ENCODE measurements at places on chromosomes 2 and 18.

- no peak for DNase-seq
These were observed 441.8 kb downstream of the SETBP1 start for GRCh38 chr18:45122506-45122905.

DNA sequence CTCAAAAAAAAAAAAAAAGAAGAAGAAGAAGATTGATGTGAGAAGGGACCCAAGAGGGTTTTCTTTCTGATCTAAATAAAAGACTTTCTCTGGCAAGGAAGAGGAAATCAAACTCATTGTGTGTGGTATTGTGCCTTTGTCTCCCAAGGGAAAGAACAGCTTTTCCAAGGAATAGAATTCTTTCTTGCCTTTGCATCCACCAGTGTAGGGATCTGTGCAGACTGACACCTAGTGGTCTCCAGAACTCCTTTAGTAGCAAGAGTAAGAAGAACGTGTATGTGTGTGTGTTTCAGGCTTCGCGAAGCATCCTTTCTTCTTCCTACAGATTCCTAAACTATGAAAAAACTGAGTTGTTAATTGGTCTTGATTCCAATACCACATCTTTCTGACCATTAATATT lies 33.5 kb upstream of the CRIM1 start:
- no peak for DNase-seq

- DNase-seq: no peak
These were observed 19.3 kb downstream of the OXER1 start for GRCh38 chr2:42744545-42745082.

DNA sequence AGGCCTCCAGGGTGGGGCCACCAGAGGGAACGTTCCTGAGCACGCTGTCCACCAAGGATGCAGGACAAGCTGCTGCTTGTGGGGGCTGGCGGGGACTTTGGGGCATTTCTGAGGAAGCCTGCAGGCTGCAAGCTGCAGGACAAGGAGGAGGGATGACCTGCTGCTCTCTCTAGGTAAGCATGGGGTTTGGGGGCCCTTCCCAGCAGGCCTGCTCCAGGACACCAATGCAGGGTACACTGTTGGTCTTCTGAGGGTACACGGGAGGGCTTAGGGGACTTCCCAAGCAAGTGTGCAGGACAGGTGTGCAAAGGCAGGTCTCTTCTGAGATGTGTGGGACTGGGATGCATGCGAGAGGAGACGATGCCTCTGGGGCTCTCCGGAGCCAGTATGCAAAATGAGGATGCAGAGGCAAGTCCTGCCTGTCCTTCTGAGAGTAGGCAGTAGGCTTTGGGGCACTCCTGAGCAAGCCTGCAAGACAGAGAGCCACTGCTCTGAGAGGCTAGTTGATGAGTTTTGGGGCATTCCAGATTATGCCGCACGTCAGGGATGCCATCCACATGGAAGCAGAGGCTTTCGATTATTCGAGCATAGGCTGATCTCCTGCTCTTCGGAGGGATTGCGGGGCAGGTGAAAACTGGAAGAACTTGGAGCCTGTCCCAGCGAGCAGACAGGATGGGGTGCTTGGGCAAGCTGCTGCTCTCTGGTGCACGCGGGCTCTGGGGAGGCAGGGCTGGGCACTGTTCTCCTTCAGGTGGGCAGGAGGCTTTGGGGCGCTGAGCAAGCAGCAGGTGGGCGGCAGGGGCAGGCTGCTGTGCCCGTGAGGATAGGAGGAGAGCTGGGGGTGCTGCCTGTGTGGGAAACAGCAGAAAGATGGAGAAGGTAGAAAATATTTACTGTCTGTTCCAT lies 44.6 kb downstream of the CNGA3 start:
- no peak for DNase-seq

GRCh38 chr2:98730053-98730706 lies 752 bp downstream of the MGAT4A start:
- DNase-seq: peak; percentile 18

DNA sequence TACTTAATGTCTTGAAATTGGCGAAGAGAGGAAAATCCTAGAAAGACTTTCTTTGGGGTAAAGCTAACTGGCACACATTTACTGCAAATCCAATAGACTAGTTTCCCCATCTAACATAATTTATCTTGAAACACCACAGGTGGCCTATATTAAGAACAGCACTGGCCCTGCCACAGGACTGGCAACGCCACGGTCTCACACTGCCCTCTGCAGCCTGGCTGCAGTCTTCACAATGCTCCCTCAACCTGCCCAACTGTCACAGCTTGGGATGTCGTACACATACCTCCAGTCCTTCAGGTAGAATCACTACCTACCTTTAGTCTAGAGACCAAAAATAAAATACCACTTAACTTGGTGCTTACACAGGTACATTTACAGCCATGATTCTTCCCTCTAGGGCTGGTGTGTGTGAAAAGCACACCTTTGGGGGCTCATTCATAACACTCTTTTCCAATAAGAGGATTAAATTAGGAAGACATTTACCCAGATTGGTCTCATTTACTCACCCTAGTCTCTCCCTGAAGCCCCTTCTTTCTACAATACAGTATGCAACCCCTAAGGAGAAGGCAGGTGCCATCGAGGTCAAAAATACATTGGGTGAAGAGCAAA lies 222.2 kb downstream of the C1D start:
- DNase-seq: peak; percentile 39

GRCh38 chr2:3604991-3605961 lies 10.4 kb downstream of the COLEC11 start:
- DNase-seq: no peak

GRCh38 chr2:73114273-73114867 lies 1.6 kb upstream of the RAB11FIP5 start:
- DNase-seq: no peak

GRCh38 chr2:128817813-128818212 lies 499.1 kb upstream of the HS6ST1 start:
- no peak for DNase-seq

DNA sequence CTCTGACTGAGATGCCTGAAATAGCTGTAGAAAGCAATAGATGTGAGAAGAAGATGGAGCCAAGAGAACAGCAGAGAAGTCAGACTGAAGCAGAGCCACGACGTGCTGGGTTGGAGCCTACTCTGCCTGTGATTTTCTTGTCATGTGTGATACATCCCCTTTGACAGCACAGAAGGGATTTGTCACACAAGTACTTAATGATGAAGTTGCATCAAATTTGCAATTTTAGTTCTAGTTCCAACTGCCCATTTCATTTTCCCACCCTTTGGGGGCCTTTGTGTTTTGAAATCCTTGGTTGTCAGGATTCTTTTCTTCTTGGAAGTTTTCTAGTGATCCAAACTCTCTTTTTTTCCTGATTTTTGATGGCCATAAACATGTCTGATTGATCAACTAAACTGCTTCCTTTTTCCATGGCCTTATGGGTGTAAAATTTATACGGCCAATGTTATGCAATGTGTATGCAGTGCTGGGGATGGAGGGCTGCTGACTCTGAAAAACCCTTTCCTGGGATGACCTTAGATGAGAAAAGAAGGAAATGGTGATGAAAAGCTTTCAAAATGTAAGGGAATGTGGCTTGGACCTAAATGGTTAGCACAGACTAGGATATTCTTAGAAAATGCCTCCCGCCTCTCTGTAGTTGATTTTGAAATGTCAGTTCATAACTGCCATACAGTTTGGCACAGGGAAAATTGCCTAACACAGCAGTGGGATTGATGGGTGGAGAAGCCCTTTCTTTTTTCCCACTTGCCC lies 9.6 kb upstream of the B3GNT2 start:
- DNase-seq: no peak

- DNase-seq: no peak
These were observed 592.1 kb downstream of the XIRP2 start for GRCh38 chr2:167480232-167480985.

- no peak for DNase-seq
These were observed 136.4 kb upstream of the SLC1A4 start for GRCh38 chr2:64852771-64853241.

- no peak for DNase-seq
These were observed 317.8 kb downstream of the GULP1 start for GRCh38 chr2:188609321-188610049.

- no peak for DNase-seq
These were observed 48.4 kb downstream of the DTNA start for GRCh38 chr18:34758378-34758948.

GRCh38 chr2:14363137-14363536 lies 269.4 kb upstream of the LRATD1 start:
- no peak for DNase-seq

GRCh38 chr2:150320608-150321007 lies 166.9 kb downstream of the RND3 start:
- DNase-seq: no peak

GRCh38 chr2:65231121-65231520 lies 3.5 kb downstream of the ACTR2 start:
- DNase-seq: no peak

GRCh38 chr2:2901384-2902345 lies 476.0 kb downstream of the EIPR1 start:
- no peak for DNase-seq

GRCh38 chr2:44805401-44806235 lies 135.9 kb upstream of the SIX3 start:
- no peak for DNase-seq

DNA sequence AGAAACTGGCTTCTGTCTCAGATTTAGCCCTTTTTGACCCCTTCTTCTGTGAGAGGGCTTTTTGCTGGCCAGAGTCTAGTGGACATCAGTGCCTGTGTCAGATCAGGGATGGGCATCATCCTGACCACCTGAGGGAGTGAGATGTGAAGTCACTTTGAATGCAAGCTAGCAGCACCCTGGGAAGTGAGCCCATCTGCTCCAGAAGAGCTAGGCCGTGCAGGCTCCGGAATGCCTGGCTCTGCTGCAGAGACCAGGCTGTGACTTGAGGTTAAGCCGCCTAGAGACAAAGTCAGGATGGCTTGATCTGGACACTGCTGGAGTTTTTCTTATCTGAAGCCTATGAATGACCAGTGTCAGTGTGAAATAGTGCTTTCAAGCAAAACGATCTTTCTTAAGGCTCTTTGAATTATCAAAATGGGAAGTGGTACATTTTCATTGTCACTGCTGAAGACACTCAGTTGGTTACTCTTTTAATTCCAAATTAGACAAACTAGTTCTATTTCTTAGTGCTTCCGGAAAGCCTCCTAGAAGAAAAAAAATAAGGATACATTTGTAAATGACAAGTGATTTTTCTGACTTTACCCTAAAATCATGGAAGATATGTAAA lies 20.8 kb downstream of the DGUOK start:
- DNase-seq: no peak

DNA sequence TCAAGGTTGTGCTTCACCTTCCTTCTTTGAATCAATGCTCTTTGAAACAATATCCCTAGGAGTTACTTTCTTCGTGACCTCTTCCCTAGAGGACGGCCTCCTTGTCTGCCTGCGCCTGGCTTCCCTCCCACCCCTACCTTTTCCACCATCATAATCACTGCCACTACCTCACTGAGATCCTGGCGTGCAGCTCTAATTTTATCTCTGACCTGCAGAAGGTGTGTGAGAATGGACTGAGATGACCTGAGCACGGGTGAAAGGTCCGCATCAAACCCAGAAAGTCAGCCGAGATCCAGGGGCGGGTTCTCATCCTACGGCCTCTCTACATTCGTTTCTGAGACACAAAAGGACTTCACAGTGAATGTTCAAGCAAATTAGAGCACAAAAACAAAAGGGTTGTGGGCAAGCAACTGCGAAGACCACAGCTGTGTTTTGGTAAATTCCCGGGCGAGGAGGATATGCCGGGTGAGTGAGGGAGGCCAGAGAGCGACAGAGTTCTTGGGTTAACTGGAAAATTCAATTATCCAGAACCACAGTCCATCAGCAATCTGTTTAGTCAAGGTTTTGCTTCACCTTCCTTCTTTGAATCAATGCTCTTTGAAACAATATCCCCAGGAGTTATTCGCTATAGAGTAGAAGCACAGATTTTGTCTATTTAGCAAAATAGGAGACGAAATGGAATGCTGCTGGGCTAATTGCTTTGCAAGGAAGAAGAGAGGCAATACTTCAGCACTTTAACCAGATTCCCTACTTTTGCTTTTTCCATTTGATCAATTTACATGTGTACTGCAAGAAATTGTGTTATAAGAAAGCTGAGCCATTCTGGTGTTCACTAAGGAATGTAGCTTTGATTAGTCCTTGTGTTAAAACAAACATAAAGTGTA lies 212.6 kb downstream of the ACKR3 start:
- DNase-seq: no peak

- DNase-seq: no peak
These were observed 50.3 kb downstream of the GBX2 start for GRCh38 chr2:236117861-236118269.

- no peak for DNase-seq
These were observed 5.7 kb upstream of the KLHL29 start for GRCh38 chr2:23379220-23379695.

GRCh38 chr2:214050731-214051130 lies 360.1 kb upstream of the VWC2L start:
- no peak for DNase-seq

- DNase-seq: no peak
These were observed 705 bp downstream of the YES1 start for GRCh38 chr18:811182-811891.

- DNase-seq: no peak
These were observed 86.5 kb downstream of the STK39 start for GRCh38 chr2:168160897-168161296.

- DNase-seq: no peak
These were observed 159.4 kb downstream of the LTBP1 start for GRCh38 chr2:33106115-33106514.

- DNase-seq: no peak
These were observed 108.0 kb upstream of the HAAO start for GRCh38 chr2:42900289-42900891.

- no peak for DNase-seq
These were observed 16.2 kb downstream of the DOCK10 start for GRCh38 chr2:225025917-225026571.

GRCh38 chr2:232290668-232291067 lies 87.9 kb upstream of the ALPP start:
- DNase-seq: no peak

DNA sequence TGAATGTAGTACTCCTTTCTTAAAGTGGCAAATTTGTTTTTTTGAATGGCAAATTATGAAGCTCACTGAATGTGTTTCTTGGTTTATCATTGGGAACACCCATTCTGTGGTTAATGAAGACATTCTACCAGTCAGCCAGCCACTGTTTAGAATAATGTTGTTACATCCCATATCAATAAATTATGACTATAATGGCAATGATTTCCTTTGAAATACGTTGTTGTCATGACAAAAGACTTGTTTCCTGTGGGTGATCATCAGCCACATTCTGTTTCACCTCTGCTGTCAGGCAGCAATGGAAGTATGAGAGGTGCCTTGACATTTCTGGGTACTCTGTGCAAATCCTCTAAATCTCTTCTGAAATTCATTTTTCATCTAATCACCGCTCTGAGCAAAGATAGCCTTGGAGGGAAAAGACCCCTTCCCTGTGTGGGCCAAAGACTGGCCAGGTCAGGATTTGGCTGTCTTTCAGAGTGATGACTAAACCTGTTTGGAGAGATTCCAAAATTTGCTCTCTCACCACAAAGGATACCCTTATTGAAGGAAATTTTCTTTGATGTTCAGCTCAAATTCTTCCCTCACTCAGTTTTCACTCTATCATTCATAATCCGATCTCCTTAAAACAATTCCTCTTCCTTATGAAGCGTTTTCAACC lies 869.2 kb downstream of the BCL11A start:
- DNase-seq: no peak

Data from neural crest cell (in vitro differentiated cells).